ENCODE measurements at places on chromosomes 16 and 17.

GRCh38 chr17:8494021-8494420 lies 58.3 kb downstream of the NDEL1 start:
- DNase-seq, result no peak

- DNase-seq, result no peak
Measured at GRCh38 chr17:37174205-37174604, 201.6 kb upstream of the C17orf78 start.

DNA sequence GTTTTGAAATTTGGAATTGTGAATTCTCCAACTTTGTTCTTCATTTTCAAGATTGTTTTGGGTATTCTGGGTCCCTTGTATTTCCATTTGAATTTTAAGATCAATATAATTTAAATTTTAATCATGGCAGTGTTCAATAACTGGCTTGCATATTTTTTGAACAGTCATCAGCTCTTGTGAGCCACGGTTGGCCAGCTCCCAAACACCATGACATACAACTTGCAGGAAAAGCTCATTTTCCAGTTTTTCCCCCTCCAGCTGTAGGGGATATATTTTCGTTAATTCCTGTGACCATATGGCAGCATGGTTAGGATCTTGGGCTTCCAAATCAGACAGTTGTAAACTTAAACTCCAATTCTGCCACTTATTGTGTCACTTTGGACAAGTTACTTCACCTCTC lies 690.1 kb downstream of the WWOX start:
- no peak for DNase-seq

DNA sequence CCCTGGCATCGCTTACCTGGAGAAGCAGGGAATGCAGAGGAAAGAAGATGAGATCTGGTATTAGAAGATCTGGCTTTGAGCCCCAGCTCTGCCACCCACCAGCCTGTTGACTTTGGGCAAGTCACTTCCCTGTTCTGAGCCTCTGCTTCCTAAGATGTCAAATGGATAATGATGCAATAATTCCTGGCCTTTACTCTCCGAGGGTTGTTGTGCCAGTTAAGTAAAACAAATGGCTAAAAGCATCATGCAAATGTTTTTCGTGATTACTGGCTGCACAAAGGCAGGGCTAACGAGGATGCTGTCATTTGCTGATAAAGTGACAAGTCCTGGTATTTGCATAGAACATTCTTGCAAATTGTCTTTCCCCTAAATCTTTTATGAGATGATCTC lies 1.3 kb upstream of the ZNF821 start:
- no peak for DNase-seq

DNA sequence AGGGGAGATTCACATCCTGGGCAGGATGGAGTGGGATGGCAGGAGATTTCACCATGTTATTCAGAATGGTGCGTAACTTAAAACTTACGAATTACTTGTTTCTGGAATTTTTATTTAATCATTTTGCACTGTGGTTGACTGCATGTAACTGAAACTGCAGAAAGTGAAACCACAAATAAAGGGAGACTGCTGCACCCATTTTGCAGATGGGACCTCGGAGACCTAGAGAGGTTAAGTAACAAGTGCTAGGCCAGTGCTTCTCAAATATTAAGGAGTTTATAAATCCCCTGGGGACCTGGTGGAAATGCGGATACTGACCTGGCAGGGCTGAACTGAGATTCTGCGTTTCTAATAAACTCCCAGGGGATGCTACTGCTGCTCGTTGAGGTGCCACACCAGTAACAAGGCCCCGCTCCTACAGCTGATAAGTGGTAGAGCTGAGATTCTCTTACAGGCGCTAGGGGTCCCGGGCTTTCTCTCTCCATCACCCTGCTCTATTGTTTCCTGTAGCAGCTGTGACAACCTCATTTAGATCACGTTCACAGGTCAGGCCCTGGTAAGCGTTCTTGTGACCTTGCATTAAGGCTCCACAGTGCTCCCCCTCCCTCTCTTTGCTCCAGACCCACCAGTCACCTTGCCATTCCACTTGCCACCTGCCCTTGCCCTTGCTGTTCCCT lies 167.1 kb upstream of the CDH13 start:
- DNase-seq, result no peak

- DNase-seq, result no peak
Measured at GRCh38 chr16:25596194-25596593, 95.6 kb upstream of the HS3ST4 start.

- no peak for DNase-seq
Measured at GRCh38 chr17:12865769-12866168, 76.5 kb downstream of the ARHGAP44 start.

DNA sequence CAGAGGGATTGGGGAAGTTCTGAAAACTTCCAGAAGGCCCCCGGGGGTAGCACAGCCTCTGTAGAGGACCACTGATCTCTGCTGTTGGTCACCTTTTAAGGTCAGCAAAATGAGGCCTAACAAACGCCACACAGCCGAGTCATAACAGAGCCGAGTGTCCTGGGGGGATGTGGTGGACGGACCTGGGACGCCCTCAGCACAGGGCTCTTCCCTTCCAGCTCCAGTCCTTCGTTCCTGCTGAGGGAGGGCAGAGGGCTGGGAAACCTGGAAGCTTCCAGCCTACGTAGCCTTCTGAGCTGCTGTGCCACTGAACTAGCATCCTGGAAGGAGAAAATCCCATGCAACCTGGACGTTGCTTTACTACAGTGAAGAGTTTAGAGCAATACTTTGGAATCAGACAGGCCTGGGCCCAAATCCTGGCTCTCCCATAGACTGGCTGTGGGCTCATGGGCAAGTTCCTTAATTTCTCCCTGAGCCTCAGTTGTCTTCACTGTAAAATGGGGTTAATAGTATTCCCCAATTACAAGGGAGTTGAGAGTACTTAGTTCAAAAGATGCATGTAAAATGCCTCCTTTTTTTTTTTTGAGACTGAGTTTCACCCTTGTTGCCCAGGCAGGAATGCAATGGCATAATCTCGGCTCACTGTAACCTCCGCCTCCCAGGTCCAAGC lies 34.4 kb upstream of the ZCCHC14 start:
- DNase-seq, result no peak

GRCh38 chr16:87580855-87581261 lies 21.4 kb upstream of the JPH3 start:
- no peak for DNase-seq

DNA sequence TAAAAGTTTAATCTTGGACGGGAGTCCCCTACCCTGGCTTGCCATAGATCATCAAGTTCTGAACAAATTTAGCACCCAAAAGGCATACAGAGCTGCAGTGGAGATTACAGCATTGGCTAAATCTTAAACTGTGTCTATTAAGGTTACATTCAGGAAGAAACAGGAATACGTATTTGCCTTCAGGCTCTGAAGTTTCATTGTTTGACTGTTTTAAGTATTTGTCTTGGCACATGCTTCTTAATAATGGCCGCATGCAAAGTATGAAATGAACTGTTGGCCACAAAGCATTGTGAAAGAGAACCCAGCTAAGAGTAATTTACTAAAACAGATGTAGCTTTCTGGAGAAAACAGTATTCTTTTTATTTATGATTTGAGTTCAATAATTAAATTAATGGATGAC lies 63.9 kb upstream of the CNEP1R1 start:
- DNase-seq, result no peak

- DNase-seq, result no peak
Measured at GRCh38 chr17:73290399-73291259, 21.2 kb downstream of the CDC42EP4 start.

- no peak for DNase-seq
Measured at GRCh38 chr16:71811261-71811803, 2.7 kb upstream of the AP1G1 start.

DNA sequence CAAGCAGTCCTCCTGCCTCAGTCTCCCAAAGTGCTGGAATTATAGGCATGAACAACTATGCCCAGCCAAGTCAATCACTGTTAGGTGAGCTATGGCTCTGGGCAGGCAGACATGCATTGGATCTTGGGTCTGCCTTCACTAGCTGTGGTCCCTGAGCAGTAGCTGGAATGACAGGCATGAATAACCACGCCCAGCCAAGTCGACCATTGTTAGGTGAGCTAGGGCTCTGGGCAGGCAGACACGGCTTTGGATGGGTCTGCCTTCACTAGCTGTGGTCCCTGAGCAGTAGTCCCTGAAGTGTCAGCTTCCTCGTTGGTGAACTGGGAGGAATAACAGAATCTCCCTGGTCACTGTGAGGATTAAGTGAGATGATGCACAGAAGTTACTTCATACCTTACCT lies 6.4 kb downstream of the MRM3 start:
- no peak for DNase-seq

Measured in Peyer's patch (tissue), 4 donors.